ENCODE measurements at places on chromosomes 12 and 14.
A peak's percentile ranks its signal among the peaks of the same experiment; 100 is the strongest.

- no peak for DNase-seq
Measured at GRCh38 chr12:51357374-51358047, 11.0 kb upstream of the CELA1 start.

- DNase-seq: no peak
Measured at GRCh38 chr14:63046339-63047268, 1.3 kb upstream of the KCNH5 start.

GRCh38 chr14:92556255-92556741, 42.7 kb downstream of the RIN3 start:
- peak; percentile 14 for DNase-seq

DNA sequence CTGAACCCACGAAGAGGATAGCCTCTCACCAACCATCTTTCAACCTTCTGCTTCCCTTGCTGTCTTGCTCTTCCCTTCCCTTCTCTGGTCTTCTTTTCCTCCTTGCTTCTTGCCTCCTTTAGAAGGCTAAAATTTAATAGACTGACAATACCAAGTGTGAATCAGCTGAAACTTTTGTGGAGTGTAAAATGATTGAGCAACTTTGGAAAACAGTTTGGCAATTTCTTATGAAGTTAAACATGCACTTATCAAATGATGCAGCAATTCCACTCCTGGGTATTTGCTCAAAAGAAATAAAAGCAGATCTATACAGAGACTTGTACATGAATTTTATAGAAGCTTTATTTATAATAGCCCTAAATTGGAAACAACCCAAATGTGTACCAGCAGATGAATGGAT, 3.3 kb upstream of the KRT86 start:
- no peak for DNase-seq

GRCh38 chr14:89348722-89349121, 68.3 kb downstream of the FOXN3 start:
- no peak for DNase-seq

GRCh38 chr14:41362139-41362538, 244.5 kb upstream of the LRFN5 start:
- no peak for DNase-seq

DNA sequence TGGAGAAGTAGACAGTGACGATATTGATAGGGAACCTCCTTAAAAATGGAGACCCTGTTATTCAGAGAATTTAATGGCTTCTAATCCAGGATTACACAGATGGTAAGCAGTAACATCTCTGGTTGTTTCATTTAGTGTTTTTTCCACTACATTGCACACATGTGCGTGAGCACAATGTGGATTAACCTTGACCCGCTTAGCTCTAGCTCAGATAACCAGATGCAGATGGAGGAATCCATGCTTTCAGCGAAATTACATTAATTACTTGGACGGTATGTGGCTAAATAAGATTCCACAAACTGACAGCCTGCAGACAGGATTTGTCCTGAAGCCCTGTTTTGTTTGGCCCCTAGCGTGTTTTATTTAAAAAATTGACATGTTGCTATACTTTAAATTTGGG, 378.4 kb downstream of the CCDC91 start:
- no peak for DNase-seq

- DNase-seq: no peak
Measured at GRCh38 chr14:32618991-32619390, 289.9 kb downstream of the AKAP6 start.

DNA sequence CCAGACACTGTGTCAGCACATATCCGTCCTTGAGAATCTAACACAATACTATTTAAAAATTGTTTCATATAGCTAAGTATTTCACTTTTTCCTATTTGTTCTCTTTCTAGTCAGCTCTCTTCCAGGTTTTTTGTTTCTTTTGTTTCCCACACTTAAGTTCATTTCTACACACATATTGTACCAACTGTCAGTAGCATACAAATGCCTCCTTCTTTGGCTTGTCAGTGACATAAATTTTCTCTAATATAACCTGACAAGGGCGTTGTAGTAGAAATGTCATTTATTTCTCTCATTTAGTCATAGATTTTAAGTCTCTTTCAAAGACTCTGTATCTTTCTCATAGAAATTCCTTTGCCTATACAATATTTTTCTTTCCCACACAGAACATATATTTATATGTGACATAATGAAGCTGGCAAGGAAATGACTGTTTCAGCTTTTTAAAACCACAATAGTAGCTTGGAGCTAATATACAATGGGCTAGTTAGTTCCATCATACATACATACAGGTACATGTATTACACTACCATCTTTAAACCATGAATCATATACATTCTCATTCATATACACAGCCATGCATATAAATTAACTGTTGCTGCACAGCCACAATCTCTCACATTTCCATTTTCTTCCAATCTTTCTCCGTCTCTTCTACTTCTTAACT, 42.3 kb upstream of the EPS8 start:
- no peak for DNase-seq

- no peak for DNase-seq
Measured at GRCh38 chr12:53960187-53961024, 5.7 kb downstream of the HOXC12 start.

GRCh38 chr12:2449586-2449985, 345.2 kb upstream of the FKBP4 start:
- DNase-seq: no peak

DNA sequence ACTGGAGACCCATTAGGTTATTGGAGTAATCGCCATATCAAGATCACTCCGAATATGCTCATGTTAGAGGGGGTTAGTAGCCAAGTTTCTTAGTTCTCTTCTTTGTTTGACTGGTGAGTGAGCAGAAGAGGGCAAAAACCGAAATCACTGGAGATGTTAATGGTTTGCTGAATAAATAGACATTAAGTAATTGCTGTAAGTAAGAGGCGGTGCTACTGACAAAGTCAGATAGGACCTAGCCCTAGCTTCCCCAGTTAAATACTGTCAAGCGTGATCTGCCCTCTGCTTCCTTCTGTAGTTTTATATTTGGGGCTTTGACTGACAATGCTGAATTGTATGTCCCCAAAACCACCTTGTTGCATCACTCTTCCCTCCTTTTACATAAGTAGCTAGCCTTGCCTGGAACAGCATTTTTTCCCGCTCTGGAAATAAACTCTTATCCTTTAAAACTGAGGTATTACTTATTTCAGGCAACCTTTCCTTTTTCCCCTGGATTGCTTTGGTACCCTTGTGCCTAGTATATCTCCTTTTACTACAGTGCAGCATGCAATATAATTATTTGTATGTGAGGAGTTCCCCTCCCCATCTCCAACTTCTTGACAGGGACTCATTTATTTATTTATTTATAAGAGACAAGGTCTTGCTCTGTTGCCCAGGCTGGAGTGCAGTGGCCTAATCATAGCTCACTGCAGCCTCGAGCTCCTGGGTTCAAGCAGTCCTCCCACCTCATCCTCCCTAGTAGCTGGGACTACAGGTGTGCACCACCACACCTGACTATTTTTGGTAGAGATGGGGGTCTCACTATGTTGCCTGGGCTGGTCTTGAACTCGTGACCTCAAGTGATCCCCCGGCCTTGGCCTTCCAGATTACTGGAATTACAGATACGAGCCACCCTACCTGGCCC, 1.4 kb downstream of the SNRPF start:
- DNase-seq: no peak

GRCh38 chr12:4049298-4050080, 176.3 kb upstream of the PARP11 start:
- DNase-seq: no peak

GRCh38 chr14:65277580-65278270, 134.8 kb upstream of the FUT8 start:
- no peak for DNase-seq

- DNase-seq: no peak
Measured at GRCh38 chr12:3777206-3777809, 24.4 kb upstream of the CRACR2A start.

- no peak for DNase-seq
Measured at GRCh38 chr12:17235996-17236395, 630.0 kb upstream of the LMO3 start.

DNA sequence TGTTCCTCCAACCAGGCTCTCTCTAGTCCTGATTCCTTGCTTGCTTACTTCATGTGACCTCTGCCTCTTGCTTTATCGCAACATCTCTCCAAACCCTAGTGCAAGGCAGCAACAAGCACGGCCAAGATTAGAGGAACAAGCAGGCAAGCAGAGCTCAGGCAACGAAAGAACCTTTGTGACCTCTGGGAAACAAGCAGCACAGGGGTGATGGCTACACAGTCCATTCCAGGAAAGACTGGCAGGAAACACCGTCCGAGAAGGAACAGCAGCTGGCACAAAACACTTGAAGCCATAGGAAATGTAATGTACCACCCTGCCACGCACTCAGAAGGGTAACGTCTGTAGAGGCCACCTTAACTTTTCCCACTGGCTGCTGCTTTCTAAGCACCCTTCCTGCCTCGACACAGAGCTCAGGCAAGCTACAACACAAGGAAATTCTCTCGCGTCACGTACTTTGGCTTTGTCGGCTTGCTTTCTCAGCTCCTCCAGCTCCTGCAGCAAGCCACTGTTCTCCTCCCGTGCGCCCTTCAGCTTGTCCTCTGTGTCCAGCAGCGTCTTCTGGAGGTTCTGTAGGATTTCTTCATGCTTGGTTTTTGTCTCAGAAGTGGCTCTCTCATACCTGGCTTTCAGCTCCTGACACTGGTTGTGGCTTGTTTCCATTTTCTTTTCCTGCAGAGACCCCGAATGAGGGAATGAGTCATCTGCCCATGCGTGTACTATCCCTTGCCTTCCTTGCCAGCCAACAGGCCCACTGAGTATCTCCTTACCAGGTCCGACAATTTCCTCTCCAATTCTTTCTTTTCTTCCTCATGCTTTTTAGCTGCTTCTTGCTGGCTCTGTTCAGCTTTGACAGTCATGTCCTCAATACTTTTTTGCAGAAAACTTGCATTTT, 61.4 kb upstream of the VPS33A start:
- no peak for DNase-seq

DNA sequence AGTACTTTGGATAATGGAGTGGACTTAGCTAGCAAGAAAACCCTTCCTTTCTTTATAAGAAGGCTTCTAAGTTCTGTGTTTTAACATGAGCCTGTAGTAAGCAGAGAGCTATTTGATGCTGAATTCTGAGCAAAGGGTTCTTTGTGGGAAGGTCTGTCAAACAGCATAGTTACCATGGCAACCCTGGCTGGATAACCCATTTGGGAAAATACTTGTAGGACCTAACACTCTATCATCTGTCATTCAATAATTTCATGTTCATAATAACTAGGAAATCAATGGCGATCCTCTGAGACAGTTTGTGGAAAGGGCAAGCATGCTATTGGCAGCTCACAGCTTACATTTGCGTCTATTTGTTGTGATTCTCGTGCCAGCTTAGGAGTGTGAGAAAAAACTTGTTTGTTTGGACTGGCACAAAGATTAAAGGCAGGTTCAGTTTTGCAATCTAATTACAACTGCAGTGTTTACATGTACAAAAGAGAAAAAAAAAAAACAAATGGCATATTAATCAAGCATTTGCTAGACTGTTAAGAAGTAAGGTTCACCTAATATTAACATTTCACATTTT, 219.2 kb downstream of the PDZRN4 start:
- DNase-seq: no peak

- DNase-seq: no peak
Measured at GRCh38 chr14:73833034-73833433, 18.6 kb upstream of the PTGR2 start.

DNA sequence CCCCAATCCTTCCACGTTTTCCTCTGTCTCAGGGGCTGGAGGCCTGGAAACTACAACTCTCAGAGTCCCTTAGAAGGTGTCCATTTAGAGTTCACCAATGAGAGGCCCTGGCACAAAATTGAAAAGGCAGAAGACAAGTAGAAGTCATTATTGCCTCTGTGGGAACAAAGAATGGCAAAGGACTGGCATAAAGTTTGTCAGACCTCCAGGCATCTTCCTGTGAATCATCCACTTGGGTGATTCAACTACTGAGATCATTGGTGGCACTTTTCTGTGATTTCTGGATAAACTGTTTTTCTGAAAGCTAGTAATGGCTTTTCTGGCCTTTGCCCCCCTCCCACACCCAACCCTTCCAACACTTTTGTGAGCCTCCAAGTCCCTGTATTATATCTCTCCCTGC, 42.6 kb upstream of the C12orf42 start:
- DNase-seq: no peak

DNA sequence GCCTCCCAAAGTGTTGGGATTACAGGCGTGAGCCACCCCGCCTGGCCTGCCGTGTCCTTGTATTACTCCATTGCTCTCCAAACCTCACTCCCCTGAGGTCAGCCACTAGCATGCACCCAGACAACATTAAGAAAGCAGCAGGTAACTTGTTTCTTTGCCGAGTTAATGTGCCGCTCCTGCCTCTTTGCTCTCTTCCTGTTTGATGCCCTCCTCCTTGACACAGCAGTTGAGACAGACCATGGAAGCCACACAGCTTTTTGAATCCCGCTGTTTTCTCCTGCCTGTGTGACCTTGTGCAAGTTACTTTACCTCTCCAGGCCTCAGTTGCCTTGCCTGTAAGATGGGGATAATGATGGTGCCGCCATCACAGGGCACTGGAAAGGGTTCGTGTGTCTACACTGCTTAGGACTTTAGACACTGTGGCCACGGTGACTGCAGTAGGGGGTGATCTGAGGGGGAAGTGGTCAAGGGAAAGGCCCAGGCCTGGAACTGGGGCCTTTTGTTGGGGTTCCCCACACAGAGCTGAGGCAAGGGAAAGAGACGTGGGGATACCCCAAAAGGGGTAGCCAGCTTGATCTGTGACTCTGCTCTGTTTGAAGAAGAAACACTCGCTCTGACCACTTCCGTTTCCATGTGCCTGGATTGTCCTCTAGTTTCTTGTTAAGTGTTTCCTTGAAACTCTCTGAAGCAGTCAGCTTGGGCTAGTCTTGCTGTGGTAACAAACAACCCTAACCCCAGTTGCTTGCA, 69.3 kb downstream of the RIN3 start:
- DNase-seq: no peak

DNA sequence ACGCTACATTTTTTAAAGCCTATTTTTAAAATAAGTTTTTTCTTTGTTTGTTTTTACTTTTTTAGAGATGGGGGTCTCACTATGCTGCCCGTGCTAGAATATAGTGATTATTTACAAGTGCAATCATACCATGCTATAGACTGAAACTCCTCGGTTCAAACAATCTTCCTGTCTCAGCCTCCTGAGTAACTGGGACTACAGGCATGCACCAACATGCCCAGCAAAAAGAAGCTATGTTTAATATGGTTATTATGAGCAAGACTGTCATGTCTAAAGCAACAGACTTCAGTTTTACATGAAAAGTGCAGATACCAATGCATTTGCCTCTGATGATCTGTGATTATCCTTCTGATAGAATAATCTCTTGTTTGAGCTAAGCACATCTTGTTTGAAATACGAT, 45.6 kb upstream of the SGPP1 start:
- no peak for DNase-seq

GRCh38 chr14:72081137-72081536, 148.9 kb downstream of the RGS6 start:
- DNase-seq: no peak

DNA sequence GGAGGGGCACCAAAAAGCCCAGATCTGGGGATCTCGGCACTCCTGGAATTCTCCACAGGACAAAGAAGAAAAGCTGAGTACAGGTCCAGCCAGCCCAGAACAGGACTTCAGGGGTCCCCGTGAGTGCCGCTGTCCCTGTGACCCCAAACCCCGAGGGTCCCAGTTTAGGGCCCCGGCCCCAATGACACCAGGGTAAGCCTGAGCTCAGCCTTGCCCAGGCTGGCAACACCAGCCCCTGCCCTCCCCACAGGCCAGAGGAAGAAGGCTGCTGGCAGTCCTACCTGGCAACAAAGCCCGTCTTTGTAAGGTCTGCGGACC, 1.8 kb downstream of the CDK2AP1 start:
- no peak for DNase-seq

All from non-pigmented ciliary epithelial cell (primary cell).